ENCODE measurements at places on chromosomes 3 and 15. TPM values are rescaled to one million over a fixed set of nuclear protein-coding genes. Genes with fewer than 3 reads are reported as not detected.

DNA sequence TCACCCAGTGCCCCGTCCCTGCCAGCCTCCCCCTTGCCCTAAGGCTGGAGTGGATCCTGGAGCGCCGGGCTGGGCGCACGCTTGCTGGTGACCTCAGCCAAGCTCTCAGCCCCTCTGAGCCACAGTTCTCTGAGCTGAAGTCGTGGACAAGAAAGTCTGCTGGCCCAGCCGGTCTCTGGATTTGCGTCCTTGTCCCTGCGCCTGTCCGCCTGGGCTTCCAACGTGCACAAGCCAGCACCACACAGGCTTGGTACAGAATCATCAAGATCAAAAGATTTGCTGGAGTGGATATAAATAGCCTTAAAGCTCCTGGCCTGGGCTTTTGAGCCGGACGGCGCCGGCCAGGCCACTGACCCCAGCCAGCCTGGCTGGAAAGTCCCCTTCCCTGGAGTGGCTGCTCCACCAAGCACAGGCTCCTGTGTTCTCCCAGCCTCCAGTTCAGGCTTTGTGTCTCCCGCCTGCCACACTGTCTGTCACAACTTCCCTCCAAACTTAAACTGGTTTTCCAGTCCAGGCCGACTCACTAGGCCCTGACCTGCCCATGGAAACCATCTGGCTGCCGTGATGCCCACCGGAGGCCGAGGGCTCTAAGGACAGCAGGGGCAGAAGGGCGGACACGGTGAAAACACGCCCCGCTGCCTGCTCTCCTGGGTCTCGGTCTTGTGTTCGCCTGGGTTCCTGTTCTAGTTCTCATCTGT is 156.2 kb downstream of the NUP210 start:
- H3K36me3 ChIP-seq: no peaks in the 10 kb centered on the region
- no peaks in the 10 kb centered on the region for H3K27me3 ChIP-seq
- peaks cover 7% of the 10 kb centered on the region for H3K4me1 ChIP-seq
- no peak overlapping the region for H3K4me3 ChIP-seq
- peak; percentile 63 for DNase-seq

- no peak overlapping the region for H3K4me3 ChIP-seq
- no peaks in the 10 kb centered on the region for H3K4me1 ChIP-seq
- H3K36me3 ChIP-seq: no peaks in the 10 kb centered on the region
- no peak for DNase-seq
Observed at GRCh38 chr3:45591547-45592040, 3.0 kb upstream of the LIMD1 start.

SAXO2 gene
- 1.4 TPM for total RNA-seq

DNA sequence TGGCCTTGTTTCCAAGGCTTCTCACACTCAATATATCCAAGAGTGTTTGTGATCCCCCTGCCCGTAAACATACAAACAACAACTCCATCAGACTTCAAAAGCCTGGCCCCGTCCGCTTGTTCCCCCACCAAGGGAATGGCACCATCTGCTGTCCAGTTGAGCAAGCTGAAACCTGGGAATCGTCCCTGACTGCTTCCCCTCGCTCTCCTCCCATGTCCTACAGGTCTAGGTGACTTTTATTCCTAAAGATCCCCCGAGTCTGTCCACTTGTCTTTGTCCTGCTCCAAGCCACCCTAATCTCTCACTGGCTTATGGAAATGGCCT is 27.9 kb upstream of the FAM174B start:
- no peaks in the 10 kb centered on the region for H3K27me3 ChIP-seq
- peak; percentile 88 for DNase-seq
- H3K36me3 ChIP-seq: no peaks in the 10 kb centered on the region
- no peak overlapping the region for H3K4me3 ChIP-seq

DNA sequence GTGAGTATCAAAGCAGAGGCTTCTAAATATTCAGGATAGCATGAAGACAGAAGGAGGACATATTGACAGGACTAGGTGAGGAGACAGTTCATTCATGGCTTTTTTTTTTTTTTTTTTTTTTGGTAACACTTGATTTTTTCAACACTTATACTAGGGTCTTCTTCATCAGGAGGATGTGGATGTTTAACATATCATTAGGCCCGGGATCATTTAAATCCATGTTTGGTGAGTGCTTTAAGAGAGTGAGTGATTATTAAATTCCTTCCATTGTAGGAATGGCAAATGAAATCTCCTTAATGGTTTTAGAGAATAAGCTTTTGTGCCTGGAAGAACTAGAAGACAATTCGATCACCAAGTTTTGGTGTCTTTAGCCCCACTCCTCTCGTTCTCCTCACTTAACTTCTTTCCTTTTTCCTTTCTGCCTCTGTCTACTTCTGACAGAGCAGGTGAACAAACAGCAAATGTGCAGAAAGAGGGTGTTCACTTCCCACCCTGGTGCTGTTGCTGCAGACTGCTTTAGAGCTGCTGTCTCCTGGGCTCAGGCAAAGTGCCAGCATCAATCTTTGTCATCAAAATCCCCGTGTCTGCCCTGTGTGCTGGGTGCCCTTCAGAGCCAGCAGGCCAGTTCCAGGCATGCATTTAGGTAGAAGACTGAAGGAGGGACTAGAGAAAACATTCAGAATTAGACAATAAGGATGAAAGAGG is 35.6 kb upstream of the RAB11A start:
- H3K27ac ChIP-seq: no peak overlapping the region
- DNase-seq: no peak
- H3K4me1 ChIP-seq: peaks cover 10% of the 10 kb centered on the region
- no peaks in the 10 kb centered on the region for H3K27me3 ChIP-seq
- H3K4me3 ChIP-seq: no peak overlapping the region

ITIH1 gene
- total RNA-seq: not detected

DNA sequence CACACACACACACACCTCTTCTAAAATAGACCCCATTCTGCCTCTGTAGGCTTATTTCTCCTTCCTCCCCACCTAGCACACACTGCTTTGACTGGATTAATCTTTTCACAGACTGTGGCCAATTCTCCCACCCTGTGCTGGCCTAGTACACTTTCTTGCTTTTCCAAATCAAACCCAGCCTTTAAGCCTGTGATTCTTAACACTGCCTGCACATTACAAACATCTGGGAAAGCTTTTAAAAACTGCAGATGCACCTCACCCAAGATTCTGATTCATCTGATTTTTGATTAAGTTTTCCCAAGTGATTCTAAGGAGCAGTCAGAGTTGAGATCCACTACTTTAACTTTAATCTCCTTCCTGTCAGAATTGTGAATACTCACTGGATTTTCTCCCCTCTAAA is 12.8 kb downstream of the CSNK1G1 start:
- H3K27ac ChIP-seq: no peak overlapping the region
- peaks cover 3% of the 10 kb centered on the region for H3K36me3 ChIP-seq
- no peaks in the 10 kb centered on the region for H3K27me3 ChIP-seq
- no peak for DNase-seq

DNA sequence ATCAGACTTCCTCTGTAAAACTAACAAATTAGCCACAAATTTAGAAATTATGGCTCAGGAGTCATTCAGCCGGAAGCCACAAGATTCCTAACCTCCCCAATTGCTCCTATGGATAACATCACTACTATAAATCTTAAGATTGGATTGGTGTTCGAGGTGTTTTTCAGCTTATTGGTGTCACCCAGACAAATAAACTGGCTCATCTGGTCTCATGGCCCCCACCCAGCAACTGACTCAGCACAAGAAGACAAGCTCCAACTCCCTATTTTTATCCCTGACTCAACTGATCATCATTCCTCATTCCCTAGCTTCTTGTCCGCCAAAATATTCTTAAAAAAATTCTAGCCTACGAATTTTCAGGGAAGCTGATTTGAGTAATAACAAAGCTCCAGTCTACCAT is 135.1 kb upstream of the STRIT1 start:
- peaks cover 15% of the 10 kb centered on the region for H3K4me1 ChIP-seq
- no peaks in the 10 kb centered on the region for H3K27me3 ChIP-seq
- DNase-seq: no peak
- H3K27ac ChIP-seq: no peak overlapping the region
- H3K36me3 ChIP-seq: no peaks in the 10 kb centered on the region
- no peak overlapping the region for H3K4me3 ChIP-seq

DNA sequence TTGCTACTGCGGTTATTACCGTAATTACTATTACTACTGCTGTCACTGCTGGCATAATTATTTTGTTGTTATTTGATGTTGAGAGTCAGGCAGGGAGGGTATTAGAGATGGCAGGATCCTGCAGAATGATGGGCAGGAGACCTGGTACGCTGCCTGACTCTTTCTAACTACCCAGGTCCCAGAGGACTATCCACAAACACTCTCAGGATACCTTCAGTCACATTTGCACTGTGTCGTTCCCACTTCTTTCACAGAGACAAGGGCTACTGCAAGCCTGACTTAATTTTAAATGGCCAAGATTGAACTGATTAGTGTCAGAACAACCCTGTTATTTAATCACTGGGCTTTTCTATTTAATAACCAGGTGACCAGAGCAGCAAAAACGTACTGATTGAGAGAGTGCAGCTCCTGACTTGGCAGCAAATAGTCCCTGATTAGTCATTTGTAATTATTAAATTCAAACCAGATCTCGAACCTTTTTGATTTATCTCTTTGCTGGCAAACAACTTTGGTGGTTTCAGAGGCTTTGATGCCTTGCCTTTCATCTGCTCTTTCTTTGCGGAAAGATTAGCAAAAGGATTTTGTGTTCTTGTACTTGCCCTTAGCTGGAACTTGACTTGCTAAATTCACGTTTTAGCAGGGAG is 88.8 kb upstream of the ARHGEF3 start:
- no peak overlapping the region for H3K27ac ChIP-seq
- DNase-seq: no peak
- H3K4me1 ChIP-seq: peaks cover 3% of the 10 kb centered on the region
- H3K4me3 ChIP-seq: no peak overlapping the region
- no peaks in the 10 kb centered on the region for H3K27me3 ChIP-seq

- DNase-seq: no peak
- H3K4me1 ChIP-seq: no peaks in the 10 kb centered on the region
- H3K27me3 ChIP-seq: no peaks in the 10 kb centered on the region
- H3K36me3 ChIP-seq: no peaks in the 10 kb centered on the region
Observed at GRCh38 chr3:31947671-31948091, 33.4 kb downstream of the OSBPL10 start.

DNA sequence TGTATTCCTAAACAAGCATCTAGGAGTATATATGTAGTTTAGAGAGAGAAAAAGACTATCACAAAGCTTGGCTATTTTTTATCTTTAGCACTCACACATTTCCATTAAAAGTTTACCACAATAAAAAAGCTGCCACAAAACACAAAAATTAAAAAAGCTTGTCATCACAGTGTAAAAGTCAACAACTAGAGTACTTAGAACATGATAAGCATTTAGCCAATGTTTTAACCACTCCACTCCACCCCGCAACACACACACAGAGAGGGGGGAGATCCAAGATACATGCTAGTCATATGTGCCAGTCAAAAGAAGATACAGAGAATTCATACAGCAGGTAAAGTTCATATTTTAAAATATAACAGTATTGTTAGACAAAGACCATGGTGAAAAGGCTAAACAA is 79.7 kb downstream of the STAG1 start:
- no peak overlapping the region for H3K27ac ChIP-seq
- DNase-seq: no peak
- no peaks in the 10 kb centered on the region for H3K36me3 ChIP-seq
- no peak overlapping the region for H3K4me3 ChIP-seq
- no peaks in the 10 kb centered on the region for H3K4me1 ChIP-seq

DNA sequence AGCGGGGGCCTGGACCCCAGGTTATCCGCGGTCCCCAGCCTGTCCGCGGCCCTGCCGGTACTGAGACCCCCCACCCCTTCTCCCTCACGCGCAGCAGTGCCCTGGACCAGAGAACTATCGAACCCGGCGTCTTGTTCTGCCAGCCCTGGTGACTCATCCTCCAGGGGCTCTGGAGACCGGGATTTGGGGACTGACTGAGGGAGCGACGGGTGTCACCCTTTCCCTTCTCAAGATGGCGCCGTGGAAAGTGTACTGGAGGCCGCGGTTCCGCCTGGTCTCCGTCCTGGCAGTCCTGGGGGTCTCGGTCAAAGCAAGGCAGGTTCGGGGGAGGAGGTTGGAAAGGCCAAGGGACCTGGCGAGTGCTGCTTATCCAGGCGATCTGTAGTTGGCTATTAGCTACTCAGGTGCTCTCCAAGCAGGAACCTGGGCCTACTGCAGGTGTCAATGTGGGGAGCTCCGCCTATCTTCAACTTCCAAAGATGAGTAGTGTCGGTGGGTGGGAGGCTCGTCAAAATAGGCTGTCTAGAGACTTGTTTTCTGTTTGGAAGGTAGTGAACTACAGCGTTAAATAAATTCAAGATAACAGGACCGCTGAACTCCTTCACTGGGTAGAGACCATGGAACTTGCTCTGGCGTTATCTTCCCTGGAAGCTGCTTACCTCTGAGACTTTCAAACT is 790 bp downstream of the RAB5A start:
- no peaks in the 10 kb centered on the region for H3K27me3 ChIP-seq
- H3K27ac ChIP-seq: peak overlapping the region; percentile 97
- H3K36me3 ChIP-seq: no peaks in the 10 kb centered on the region
- peak overlapping the region; percentile 92 for H3K4me3 ChIP-seq

PLSCR5 gene
- not detected for total RNA-seq

RARRES1 gene
- 0.62 TPM for total RNA-seq

- no peak for DNase-seq
- H3K27ac ChIP-seq: no peak overlapping the region
- H3K27me3 ChIP-seq: no peaks in the 10 kb centered on the region
- no peaks in the 10 kb centered on the region for H3K36me3 ChIP-seq
- peaks cover under 1% of the 10 kb centered on the region for H3K4me1 ChIP-seq
- no peak overlapping the region for H3K4me3 ChIP-seq
Observed at GRCh38 chr3:139260041-139260486, 83.8 kb upstream of the MRPS22 start.

DNA sequence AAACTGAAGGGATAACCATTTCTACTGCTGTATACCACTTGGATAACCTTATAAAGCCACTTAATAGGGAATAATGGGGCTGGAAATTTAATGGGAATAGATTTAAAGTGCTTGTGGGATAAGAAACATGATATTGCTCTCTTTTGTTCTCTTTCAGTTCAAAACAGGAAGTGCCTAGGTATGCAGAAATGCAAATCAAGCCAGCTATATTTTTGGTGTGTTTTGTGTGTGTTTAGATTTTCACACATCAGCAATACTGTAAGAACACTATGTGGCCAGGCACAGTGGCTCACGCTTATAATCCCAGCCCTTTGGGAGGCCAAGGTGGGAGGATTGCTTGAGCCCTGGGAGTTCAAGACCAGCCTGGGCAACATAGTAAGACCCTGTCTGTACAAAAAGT is 442.3 kb upstream of the TPRG1 start:
- H3K36me3 ChIP-seq: no peaks in the 10 kb centered on the region
- no peaks in the 10 kb centered on the region for H3K27me3 ChIP-seq
- no peaks in the 10 kb centered on the region for H3K4me1 ChIP-seq
- no peak overlapping the region for H3K27ac ChIP-seq

AQP9 gene
- total RNA-seq: not detected

GRCh38 chr15:90022905-90023700 is 22.0 kb downstream of the ZNF710 start:
- no peak overlapping the region for H3K4me3 ChIP-seq
- DNase-seq: no peak
- no peak overlapping the region for H3K27ac ChIP-seq
- no peaks in the 10 kb centered on the region for H3K36me3 ChIP-seq
- peaks cover 17% of the 10 kb centered on the region for H3K4me1 ChIP-seq

Data from neural progenitor cell (in vitro differentiated cells).